ENCODE measurements at places on chromosomes 3 and 15. TPM values are rescaled to one million over a fixed set of nuclear protein-coding genes. Genes with fewer than 3 reads are reported as not detected.
A peak's percentile ranks its signal among the peaks of the same experiment; 100 is the strongest.

DNA sequence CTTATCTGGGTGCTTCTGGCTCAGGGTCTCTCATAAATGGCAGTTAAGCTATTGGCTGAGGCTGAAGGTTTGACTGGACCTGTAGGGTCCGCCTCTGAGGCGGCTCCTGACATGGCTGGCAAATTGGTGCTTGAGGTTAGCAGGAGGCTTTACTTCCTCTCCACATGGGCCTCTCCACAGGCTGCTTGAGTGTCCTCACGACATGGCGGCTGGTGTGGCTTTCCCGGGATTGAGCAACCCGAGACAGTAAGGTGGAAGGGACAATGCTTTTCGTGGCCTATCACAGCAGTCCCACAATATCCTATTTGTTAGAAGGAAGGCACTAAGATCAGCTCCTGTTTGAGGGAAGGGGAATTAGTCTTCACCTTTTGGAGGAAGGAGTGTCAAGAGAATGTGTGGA is 267.3 kb upstream of the LRRFIP2 start:
- no peaks in the 10 kb centered on the region for H3K36me3 ChIP-seq
- DNase-seq = no peak
- H3K27me3 ChIP-seq = no peaks in the 10 kb centered on the region
- no peak overlapping the region for H3K4me3 ChIP-seq

DNA sequence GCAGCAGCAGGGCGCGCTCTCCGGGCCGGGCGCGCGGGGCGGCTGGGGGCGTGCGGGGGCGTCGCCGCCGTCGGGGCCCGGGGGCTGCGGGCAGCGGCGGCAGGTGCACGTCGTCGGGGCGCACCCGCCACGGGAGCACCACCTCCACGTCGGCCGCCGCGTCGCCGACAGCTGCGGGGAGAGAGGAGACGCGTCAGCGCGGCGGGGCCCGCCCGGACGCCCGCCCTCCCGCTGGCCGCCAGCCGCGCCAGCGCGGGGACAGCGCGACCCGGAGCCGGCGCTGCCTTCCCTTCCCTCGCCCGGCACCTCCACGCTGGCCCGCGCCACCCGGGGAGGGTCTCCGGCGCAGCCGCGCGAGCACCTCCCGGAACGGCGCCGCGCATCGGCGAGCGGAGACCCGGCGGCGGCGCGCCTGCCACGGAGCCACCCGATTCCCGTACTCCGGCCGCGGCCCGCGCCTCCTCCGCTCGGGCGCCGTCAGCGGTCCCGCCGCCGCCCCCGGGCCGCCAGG is 481 bp downstream of the ADAMTS17 start:
- no peaks in the 10 kb centered on the region for H3K27me3 ChIP-seq
- no peaks in the 10 kb centered on the region for H3K36me3 ChIP-seq
- H3K4me3 ChIP-seq = peak overlapping the region; percentile 45
- DNase-seq = no peak

MLF1 gene
- total RNA-seq = 5.9 TPM

TNFSF10 gene
- total RNA-seq = 82.0 TPM

DNA sequence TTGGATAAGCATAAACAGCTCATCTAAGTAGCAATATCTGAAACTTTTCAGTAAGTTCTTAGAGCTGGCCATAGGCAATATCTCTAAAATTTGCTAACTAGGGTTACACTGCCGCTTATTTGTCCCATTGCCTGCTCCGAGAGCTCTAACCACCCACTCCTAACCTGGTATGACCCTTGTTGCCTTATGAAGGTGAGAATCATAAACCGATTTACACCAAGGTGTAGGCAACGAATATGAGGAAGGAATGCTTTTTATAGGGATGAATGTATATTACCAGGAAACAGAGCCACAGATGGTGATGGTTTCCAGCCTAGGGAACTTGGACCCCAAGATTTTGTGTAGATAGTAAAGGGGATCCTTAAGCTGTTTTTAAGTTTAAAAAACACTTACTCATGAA is 440.9 kb downstream of the PDCD6IP start:
- no peak overlapping the region for H3K4me3 ChIP-seq
- no peak overlapping the region for H3K27ac ChIP-seq
- DNase-seq = no peak
- H3K4me1 ChIP-seq = no peaks in the 10 kb centered on the region
- H3K27me3 ChIP-seq = no peaks in the 10 kb centered on the region
